ENCODE measurements at places on chromosomes 2 and 18.

- DNase-seq = no peak
Observed at GRCh38 chr2:69933254-69933828, 18.4 kb downstream of the MXD1 start.

GRCh38 chr18:11688972-11689668, at the start of gene GNAL:
GNAL (plus strand) TSS chr18:11689264; CDS start chr18:11689564, 300 bp downstream.
- peak; percentile 91 for DNase-seq

DNA sequence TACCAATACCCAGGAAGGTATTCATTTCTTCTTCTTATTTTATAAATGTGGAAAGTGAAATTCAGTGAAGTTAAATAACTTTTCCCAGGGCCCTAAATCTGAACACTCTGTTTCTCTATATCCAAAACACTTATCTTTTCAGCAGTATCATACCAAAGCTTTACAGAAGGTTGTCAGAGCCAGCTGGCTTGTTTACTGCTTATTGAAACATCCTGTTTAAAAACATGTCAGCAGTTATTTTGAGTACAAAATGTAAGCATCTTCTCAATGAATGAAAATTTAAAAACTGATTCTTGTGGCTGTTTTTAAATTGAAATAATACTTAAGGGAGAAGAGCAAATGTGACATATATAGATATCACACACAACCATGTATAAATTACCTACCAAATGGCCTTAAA, 11.3 kb upstream of the CDH19 start:
- no peak for DNase-seq

DNA sequence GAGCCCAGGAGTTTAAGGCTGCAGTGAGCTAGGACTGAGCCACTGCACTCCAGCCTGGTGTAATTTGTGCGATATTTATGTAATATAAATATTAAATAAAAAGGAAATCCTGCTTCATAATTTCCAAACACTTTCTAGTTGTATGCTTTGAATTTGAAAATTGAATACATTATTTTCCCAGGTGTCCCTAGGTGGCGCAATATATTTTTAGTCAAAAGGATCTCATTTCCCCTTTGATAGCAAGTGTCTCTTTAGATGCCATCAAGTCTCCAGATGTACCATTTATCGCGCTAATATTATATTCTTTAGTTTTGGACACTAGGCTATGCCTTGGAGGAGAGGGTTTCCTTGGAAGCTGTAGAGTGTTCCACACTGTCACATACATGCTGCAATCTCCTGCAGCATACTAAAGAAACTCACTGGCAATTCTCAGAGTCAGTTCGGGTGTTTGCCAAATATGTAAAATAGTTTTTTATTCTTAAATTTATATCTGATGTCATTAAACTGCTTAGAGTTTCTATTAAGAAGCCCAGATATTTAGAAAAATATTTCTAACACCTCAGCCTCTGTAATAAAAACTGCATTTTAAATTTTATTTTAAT, 5.6 kb upstream of the WDR7 start:
- DNase-seq = no peak

DNA sequence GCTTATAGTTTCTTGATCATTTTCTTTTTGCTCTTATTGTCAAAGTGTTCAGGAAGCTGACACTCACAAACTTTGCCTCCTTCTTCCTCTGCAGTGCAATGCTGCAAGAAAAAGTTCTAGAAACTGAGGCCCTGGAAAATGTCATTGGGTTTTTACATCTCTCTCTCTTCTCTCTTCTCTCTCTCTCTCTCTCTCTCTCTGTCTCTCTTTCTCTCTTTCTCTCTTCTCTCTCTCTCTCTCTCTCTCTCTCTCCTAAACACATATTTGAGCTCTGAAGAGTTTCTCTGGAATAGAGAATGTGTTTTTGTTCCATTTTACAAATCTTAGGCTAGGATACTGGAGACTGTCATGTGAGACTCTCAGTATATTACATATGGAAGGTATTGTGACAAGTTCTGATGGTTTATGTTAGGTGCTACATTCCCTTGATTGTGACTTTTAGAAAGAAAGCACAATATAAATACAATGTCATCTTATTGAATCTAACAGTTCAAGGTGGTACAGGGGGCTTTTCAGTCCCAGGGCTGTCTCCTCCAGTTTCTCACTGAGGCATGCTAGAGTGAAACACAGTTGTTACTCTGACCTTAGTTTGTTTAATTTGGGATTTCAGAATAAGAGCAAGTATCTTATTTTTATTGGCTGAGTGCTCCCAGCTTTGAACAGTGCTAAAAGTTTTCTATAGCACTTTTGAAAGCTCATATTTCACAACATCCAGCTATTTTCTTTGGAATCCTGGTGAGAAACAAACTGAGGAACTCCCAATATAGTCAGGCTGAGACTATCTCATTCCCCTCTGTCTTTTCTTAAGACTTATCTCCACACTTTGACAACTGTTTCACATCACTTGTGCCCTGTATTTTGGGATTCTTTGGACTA, 41.4 kb upstream of the EHBP1 start:
- peak; percentile 77 for DNase-seq

DNA sequence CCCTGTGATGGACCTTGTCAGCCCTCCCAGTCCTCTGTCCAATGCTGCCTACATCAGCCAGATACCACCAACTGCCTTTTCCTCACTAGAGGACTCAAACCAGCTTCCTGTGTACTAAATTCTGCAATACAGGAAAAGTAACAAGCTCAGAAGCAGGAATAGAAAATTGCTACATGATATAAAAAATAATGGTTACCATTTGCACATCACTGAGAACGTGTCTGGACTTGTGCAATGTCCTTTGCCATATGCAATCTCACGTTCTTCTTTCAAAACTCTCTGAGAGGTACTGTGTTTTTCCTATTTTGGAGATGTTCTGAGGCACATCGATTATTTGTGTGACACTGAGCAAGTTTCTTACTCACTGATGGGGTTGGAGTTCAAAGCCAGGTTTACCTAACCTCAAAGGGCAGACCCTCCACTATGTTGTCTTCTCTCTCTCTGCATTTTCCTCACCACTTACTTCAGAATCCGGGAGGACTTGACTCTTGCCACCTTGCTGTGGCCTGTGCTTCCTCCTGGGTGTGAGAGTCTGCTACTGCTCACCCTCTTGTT, 12.1 kb downstream of the UPP2 start:
- no peak for DNase-seq

DNA sequence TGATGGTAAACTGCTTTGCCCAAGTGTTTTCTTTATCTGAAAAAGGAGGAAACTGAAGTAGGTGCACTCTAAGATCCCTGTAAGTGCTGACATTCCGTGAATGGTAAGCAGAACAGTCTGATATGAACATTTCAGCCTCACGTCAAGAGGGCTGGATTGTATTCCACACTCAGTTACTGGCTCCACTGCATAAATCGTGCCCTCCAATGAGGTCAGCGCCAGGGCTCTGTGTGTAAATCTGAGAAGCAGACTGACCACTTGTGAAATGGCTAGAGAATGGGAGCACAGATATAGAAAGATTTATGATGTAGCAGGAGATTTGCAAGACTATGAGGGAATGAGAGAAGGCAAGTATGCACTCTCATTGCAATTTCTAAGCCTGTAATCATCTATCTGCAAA, 153.0 kb downstream of the ICOS start:
- no peak for DNase-seq

DNA sequence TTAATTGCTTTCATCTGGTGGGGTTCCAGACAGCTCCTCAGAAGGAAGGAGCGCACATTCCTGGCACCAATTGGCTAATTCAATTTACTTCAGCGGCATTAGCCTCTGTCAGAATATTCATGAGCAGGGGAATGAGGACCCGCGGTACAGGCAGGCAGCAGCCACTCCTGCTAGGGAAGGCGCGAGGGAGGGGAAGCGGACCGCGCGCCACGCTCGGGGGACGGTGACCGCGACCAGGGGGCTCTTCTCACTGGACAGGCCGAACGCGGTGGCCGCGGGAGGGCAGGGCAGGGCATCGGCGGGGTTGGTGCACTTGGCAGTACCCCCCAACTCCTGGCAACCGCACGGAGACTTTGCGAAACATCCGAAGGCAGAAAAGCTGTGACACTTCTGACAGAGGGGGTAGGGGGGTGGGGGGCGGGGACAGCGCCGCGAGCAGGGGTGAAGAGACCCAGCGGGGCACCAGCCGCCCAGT, at the start of gene CDH20:
Gene CDH20, plus strand, starts transcription at position 160 of the 475 bp plus-strand sequence.
- peak; percentile 5 for DNase-seq

- DNase-seq = no peak
Observed at GRCh38 chr2:221102896-221103688, 469.0 kb downstream of the EPHA4 start.

DNA sequence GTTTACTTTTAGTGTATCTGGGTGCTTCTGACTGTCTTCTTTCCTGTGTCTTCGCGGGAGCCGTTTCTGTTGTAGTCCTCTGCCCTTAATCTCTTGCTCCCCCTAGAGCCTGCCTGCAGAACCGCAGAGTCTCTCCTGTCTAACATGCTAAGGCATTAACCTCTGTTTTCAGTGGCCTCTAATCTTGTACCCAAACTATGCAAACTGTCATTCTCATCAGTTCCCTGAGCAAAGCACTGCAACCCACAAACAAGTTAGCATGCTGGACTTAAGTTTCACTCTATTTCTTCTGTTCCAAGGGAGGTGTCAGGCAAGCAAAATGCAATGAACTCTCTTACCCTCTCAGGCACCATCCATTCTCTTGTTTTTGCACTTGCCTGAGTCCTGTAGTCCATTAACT, 138.4 kb downstream of the OTX1 start:
- no peak for DNase-seq

DNA sequence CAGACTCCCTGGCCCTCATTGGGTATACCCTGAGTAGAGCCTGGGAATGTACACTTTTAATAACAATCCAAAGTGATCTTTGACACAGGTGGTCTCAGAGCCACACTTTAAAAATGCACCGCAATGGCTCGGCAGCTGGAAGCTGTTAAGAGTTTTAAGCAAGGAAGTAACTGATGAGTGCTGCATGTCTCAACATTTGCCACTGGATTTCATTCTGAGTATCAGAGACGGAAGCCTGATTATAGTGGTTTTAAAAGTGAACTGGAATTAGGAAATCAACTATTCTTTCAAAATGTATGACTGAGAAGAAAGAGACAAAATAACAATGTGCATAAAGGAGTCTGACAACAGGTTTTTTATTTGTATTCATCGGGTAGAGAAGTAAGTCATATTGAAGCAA, 7.5 kb downstream of the MBOAT2 start:
- no peak for DNase-seq

GRCh38 chr2:146214394-146214929, 1630.4 kb upstream of the ACVR2A start:
- DNase-seq = no peak

DNA sequence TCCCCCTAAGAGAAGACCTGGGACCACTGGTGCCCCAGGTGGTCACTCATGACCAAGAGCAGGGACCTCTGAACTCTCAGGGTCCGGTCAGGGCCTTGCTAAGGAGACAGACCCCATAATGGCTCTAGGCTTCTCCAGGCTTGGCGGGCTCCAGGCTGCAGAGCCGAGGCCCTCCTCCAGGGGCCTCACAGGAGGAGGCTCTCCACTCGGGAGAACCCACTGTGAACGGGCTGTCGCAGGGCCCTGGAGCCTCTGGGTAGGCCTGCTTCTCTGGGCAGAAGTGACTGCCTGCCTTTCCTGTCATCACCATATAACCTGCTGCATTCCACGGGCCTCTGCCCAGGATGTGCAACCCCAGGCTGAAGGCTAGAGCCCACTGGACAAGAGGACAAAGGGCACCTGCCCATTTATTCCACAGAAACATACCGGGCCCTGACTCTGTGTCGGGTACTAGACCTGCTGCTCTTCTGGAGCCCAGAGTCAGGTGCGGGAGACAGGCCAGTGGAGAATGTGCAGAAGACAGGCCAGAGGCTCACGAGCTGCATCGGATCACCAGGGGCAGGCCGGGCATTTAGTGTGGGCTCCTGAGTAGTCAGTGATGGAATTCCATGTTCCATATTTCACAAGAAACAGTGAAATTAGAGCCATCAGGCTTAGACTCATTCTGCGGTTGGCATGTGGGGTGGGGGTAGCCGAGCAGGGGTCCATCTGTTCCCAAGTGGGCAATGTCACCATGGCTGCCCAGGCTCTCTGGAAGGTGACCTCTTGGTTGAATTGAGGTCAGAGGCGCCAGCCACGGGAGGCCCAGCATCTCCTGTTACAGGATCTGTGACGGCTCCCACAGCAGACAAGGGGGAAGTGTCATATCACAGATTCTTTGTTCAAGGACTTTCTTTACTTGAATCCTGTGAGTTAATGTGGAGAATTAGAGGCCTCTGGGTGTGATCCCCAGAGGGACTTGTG, 220.8 kb downstream of the SH3RF3 start:
- DNase-seq = no peak

GRCh38 chr18:2898186-2898640, 51.4 kb downstream of the EMILIN2 start:
- peak; percentile 58 for DNase-seq

DNA sequence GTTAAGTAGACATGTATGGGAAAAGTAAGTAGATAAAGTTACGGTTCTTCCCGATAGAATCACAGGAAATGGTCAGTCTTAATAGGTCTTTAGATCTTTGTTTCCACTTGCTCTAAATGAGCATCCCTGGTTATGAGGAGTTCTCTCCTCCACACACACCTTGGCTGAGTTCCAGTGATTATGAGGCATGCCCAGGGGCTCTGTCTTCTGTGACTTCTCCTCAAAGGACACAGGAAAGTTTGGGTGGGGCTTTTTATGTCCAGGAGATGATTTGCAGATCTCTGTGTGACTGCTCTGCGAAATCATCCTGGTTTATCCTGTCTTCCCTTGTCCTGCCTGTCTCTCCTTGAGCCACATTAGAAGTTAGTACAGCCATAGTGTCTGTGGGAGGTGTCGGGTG, 83.9 kb upstream of the EML6 start:
- DNase-seq = no peak

GRCh38 chr2:126029316-126029715, 626.6 kb upstream of the GYPC start:
- no peak for DNase-seq

GRCh38 chr2:61179701-61180639, 18.0 kb downstream of the C2orf74 start:
- DNase-seq = no peak

GRCh38 chr18:77948567-77948966, 698.9 kb downstream of the GALR1 start:
- DNase-seq = peak; percentile 7

DNA sequence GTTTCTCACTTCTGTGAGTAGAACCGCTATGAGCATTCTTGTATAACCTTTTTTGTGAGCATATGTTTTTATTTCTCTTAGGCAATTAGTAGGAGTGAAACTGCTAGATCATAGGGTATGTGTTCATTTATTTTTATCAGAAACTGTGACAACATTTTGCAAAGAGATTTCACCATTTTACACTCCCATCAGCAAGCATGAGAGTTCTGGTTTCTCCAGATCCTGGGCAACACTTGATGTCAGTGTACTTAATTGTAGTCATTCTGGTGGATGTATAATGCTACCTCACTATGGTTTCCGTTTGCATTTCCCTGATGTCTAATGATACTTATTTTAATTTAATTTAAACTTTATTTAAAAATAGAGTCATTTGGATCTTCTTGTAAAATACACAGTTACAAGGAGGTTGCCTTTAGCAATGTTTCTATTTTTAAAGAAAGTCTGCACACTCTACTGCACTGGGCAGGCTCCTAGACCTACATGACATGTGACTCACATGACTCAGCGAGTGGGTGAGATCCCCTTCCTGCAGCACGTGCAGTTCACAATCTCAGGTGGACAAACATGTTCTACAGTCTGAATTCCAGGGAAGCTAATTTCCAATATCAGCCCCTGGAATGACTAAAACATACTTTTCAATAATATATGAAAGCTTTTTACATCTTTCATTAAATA, 127.0 kb upstream of the BCL2L11 start:
- peak; percentile 20 for DNase-seq

GRCh38 chr2:118003396-118003824, 10.5 kb downstream of the CCDC93 start:
- peak; percentile 89 for DNase-seq

GRCh38 chr2:237434866-237435311, 20.9 kb upstream of the COL6A3 start:
- no peak for DNase-seq

All from tongue (tissue), 3 donors.